ENCODE measurements at places on chromosomes 16 and 17. TPM values are rescaled to one million over a fixed set of nuclear protein-coding genes. Genes with fewer than 3 reads are reported as not detected.

DNA sequence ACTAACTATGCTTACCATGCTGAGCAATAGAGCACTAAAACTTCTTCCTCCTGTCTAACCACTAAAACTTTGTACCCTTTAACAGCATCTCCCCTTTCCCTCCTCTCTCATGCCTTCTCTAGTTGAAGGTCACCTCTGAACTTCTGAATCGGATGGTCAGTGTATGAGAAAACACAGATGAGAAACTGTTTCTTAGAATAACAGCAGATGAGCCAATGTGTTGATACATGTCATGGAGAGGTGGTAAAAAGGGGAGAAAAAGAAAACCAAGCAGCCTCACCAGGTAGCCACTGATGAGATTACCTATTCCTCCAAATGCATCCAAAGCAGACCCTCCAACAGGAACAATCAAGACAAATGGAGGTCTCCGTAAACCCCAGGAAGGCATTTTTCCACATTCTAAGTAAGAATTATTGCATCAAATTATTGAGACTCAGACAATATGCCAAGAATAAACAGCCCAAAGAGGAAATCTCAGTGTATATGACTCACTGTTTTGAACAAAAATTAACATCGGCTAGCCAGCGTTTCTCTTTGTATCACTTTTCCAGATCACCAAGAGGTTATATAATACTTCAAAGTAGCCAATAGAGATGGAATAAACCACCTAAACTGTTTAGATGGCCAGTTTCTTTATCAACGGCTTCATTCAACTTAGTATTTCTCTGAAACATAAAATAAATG, 793.3 kb upstream of the SOX9 start:
- DNase-seq, result no peak

DNA sequence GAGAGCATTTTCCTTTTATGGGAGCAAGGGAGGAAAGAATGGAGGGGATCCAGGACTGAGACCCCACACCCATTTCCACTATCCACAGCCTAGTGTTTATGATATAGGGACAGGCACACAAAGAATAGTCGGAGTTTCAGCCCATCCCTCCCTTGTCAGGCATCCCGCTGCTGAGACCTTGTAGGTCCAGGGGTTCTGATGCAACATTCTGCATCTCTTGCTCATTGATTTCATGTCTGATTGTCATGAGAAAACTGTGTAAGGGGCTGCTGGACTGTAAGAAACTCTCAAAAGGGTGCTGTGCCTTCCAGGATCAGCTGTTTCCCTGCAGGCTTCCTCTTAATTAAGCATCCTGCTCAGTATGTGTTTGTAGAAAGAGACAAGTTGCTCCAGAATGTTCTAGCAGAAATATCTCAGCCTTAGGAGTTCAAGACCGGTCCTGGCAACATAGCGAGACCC, 5.3 kb upstream of the POLR3E start:
- no peak for DNase-seq

GRCh38 chr17:80374732-80375585, 40.0 kb upstream of the ENDOV start:
- DNase-seq, result no peak

DNA sequence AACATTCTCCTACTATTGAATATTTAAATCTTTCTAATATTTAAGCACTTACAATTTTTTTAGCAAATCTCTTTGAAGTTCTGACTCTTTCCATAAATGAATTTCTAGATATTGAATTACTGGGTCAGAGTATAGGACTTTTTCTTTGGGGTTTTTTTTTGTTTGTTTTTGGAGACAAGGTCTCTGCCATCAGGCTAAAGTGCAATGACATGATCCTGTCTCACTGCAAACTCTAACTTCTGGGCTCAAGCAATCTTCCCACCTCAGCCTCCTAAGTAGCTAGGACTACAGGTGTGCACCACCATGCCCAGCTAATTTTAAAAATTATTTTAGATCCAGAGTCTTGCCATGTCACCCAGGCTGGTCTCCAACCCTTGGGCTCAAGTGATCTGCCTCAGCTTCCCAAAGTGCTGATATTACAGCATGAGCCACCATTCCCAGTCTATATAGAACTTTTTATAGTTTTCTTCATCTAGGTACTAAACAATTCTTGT, 24.9 kb downstream of the PIGL start:
- no peak for DNase-seq

CTRB1 gene
- not detected for polyA plus RNA-seq

ASIC2 gene
- 0.13 TPM for polyA plus RNA-seq

GRCh38 chr16:70257391-70257790, 5.7 kb upstream of the EXOSC6 start:
- DNase-seq, result no peak

GRCh38 chr16:67396159-67397035, 3.1 kb upstream of the TPPP3 start:
- DNase-seq, result peak; percentile 87

DNA sequence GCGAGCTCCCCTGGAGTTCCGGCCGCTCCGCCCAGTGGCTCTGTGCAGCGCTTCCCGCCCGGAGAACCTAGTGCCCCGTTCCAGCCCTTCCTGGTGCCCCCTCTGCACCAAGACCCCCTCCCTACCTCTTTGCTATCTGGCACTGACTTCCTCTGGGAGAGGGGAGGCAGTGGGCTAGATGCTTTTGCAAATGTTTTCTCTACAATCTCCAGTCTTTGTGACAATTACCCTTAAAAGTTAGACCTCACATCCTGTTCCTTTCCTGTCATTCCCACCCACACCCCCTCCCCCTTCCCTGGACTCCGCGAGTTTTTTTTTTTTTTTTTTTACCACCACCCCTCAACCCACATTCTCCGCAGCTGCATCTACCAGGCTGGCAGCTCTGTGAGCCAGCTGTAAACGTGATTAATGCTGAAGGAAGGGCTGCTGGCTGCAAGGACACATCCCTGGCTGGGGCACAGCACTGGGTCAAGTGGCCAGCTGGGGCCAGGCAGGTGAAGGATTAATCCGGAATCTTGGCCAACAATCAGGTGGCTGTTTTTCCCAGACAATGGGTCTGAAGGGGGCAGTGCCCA, 101.5 kb downstream of the MGAT5B start:
- DNase-seq, result peak; percentile 94

PRSS22 gene
- not detected for polyA plus RNA-seq

DNA sequence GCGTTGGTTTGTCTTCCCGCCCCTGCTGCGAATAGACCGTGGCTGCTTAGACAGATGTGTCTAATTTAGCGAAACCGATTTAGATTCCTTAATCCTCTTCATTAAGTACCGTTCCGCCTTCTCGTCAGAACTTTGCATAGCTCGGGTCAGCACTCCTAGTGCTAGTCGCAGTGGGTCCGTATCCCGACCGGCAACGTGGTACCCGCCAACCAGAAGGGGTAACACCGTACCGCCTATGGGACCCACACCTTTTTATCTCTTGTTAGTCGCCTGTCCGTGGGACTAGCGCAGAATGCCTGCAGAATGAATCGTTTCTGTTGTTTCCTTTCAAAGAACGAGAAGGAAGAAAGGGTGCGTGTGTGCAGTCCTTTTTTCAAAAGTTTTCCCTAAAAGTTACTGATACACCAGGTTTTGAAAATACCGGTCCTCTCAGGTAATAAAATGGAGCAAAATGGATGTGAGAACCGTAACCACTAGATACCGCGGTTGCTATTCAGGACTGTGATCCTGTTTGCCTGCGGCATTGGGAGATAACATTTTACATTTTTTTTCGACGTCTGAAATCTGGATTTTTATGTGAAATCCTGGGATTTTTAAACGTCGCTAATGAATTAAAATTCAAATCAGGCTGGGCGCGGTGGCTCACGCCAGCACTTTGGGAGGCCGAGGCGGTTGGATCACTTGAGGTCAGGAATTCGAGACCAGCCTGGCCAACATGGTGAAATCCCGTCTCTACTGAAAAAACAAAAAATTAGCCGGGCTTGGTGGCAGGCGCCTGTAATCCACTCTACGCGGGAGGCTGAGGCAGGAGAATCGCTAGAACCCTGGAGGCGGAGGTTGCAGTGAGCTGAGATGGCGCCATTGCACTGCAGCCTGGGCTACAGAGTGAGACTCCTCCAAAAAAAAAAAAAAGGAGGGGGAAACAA, 998 bp upstream of the SRSF1 start:
- peak; percentile 45 for DNase-seq

OVCA2 gene
- 59.2 TPM for polyA plus RNA-seq

GRCh38 chr16:72172105-72173034, at the start of gene PMFBP1:
PMFBP1 (minus strand) TSS chr16:72172155; CDS start chr16:72171208, 947 bp downstream.
- DNase-seq, result no peak

DNA sequence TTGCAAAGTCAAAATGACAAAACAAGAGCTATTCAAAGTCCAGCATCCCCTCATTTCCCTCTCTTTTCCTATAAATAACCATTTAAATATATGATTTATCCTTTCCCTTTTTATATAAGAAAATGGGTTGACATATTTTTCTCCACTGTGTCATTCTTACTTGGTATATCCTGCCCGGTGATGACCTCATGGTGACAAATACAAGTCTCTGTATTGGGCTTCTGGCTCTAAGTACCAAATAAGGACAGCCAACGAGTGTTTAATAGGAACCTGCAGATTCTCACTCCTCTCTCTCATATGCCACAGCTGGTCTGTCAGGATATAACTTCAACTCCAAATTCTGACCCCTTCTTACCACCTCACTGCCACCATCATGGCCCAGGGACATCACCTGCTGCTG, 25.5 kb upstream of the CBLN1 start:
- no peak for DNase-seq

DNA sequence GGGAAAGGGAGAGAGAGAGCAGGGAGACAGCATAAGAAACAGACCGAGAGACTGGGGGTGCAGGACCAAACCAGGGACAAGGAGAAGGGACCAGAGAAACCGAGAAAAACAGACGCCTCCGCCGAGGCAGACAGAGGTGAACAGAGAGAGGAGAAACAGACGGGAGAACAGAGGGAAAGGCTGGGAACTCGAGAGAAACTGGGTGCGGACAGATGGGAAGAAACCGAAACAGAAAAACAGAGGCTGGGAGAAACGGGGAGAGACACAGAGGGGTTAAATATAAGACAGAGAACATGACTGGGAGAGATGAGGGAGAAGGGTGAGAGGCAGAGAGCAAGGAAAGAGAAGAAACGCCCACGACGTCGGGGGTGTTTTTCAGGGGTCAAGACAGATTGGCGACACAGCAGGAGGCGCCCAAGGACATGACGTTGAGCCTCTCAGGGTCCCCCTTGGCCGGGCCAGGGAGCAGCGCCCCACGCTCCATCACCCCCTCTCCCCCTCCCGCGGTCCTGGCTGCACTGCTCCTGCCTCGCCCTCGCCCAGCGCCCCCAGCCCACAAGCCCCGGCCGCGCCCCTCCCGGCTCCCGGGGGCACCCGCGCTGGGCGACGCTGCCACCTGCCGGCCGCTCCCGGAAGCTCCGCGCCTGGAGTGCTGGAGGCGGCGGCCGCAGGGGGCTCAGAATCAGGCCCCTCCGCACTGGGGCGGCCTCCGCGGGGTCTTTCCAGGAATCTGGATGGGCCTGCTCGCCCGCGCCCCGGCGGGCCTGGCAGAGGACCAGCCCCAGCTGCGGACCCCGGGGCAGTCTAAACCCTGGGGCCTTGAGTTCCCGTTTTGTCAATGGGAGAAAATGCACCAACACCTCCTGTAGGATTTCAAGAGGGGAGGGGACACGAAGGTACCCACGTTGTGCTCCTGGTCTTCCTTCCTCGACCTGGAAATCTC, 1.3 kb upstream of the TMEM92 start:
- DNase-seq, result peak; percentile 97

TTYH2 gene
- polyA plus RNA-seq, result 16.1 TPM

GRCh38 chr16:88936008-88936555, 40.9 kb downstream of the CBFA2T3 start:
- DNase-seq, result no peak

FA2H gene
- polyA plus RNA-seq, result not detected

TPSG1 gene
- polyA plus RNA-seq, result not detected

LRRC37A gene
- 1.6 TPM for polyA plus RNA-seq

DNA sequence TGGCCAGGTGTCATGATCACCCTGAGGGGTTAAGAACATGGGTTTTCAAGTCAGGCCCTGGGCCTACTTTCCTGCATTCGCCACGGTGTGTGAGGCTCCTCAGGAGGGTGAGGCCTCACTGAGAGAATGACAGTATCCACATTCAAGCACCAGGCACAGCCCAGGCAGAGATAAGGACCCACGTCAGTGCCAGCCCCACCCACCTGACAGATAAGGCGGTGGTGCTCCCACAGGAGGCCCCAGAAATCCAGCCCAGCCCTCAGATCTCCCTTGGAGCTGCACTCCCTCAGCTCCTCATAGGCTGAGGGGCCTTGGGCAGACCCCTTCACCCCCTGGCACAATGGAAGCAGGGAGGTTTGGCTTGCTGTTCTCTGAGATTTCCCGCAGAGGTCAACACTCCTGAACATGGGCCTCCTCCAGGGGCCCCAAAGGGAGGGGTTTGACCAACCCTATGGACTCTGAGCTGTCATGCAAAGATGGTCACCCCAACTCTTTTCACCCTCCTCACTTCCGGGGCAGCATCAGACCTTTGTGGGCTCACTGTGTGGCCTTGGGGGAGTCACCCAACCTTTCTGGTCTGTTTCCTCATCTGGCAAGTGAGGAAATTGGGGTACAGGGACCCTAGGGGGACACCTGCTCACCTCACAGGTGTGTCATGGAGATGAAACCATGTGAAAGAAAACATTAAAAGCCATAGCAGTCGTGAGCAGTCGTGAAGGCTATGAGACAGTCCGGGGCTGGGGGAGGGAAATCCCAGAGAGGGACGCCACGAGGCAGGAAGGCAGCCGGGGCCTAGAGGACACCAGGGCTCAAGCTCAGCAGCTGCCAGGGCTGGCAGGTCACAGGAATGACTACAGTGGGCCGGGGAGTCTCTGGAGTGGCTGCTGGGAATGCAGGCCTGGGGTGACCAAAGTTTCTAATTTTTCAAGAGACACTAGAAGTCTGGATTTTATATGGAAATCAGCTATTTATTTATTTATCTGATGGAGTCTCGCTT, 15.4 kb downstream of the PLLP start:
- peak; percentile 73 for DNase-seq

DNA sequence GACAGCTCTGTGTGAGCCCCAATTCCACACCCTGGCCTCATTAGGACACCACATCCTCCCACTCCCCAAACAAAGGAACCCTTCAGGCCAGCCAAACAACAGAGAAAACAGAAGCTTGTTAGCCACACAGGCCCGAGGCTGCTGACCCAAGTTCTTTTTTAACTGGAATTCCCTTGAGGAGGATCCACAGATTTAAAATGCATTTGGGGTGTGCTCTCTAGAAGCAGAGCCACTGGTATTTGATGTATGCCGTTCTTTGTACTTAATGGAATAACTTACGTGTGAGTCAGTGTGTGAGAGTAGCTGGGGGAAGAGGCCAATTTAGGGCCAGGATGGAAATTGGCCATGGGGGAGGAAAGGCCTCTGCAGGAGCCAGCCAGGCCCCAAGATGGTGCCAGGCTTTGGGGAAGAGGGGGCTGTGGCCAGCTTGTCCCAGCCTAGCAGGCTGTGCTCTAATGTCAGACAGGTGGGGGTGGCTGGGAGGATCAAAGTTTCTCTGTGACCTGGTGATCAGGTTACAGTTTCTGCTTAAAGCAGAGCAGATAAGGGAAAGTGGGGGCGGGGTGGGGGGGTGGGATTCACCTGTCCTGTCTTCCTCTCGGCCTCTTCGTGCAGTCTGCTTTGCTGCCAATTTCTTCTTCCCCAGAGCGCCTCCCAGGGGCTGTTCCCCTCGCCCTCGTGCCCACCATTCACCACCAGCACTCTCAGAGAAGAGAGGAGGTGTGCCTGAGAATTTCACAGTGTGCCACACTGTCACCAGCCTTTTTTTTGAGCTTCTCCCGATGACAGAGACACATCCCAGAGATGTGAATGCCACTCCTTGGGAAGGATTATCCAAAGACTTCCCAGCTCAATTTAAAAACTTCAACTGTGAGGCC, 50.8 kb downstream of the TOM1L2 start:
- no peak for DNase-seq

Measured in SK-N-SH (cell line).